EH (cell line): ENCODE measurements at places on chromosomes 4 and X.

DNA sequence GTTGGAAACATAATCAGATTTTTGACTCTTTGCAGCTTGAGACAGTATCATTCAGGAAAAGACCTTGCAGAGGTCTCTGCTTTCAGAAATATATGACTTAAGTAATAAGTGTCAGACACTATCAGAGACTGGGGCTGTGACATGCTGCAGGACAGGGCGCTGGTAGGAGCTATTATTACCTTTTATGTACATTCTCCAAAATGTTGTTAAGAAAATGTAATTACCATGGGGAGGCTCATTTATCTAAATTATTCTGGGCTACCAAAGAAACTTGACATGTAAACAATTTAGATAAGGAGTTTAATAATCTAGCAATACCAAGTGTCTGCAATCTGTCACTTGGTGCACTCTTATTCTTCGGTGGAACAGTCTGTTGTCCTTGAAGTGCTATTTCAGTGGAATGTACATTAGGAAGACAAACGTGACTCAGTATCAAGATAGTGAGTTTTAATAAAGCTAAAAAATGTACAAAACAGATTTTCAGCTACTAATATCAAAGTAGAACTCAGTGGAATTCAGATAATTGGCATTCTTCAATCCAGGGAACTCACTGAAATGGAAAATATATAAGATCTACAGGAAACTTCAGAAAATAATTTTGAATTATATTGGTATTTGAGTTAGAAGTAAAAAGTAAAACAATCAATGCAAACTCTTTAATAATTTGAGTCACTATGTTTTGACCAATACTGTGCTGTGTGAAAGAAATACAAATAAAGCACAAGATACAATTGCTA is 214.5 kb downstream of the KCNIP4 start:
- DNase-seq, result no peak

DNA sequence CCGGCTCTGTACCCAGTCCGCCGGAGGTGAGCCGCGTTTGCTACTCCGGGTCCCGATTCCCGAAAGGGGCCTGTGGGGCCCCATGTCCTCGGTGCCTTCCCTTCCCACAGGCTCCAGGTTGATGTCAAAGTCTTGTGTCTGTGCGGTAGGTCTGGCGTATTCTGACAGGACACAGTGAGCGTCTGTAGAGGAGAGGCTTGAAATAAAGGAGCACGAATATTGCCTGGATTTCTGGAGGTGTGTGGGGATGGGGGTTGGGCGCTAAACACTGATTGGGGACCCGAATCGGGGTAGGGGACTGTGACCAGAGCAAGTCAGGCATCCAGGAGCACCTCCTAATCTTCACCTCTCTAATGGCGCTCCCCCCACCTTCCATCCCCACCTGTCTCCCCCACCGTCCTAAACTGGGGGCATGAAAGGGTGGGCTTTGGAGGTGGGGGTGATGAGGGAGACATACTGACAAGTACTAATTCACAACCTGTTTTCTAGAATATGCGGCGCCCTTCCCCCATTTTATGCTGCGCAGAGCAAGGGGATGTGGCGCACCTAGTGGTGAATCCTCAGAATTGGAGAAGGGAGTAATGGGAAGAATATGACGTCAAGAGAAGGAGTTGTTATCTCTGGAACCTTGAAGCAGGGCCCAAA is 855 bp downstream of the GPRASP2 start:
- DNase-seq, result peak; percentile 53

- DNase-seq, result no peak
Measured at GRCh38 chr4:78033861-78034260, 23.3 kb upstream of the FRAS1 start.

DNA sequence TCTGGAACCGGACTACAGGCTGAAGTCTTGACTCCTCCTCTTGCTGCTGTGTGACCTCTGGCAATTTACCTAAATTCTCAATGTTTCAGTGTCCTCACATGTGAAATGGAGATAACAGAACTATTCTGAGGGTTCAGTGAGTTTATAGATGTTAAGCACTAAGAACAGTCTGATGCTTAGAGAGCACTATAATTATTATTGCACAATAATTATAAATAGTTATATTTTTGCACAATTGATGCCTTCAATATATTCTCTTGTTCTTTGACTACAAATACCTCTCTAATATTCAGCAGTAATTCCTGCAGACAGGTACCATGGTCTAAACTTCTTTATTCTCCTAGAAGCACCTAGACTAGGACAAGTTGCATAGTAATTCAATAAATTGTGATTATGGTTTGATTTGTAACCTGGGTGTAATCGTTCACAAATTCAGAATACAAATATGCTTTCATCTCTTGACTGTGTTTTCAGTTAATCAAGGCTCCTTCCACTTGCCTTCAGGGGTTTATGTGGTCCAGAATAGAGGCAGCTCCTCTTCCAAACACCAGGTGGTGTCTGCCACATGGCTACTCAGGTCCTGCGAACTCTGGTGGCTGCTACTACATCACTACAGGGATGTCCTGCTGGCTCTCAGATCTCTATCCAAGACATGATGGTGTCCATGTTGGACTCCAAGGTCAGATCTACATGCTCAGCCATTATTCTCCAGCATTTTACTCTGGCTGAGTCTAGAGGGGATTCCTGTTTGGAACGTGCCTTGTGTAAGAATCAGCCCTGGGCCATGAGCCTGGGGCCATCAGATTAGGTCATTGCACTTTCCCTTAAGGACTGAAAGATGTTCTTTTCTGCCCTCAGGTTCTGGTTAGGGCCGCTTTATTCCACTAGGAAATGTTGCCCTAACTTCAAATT is 103.4 kb downstream of the QRFPR start:
- DNase-seq, result peak; percentile 4

GRCh38 chrX:9582956-9583355 is 118.1 kb downstream of the TBL1X start:
- no peak for DNase-seq

GRCh38 chrX:12153741-12154140 is 15.5 kb downstream of the FRMPD4 start:
- no peak for DNase-seq

GRCh38 chr4:173518425-173519102 is 11.5 kb downstream of the HAND2 start:
- no peak for DNase-seq

GRCh38 chr4:123378794-123379193 is 17.8 kb upstream of the SPRY1 start:
- DNase-seq, result no peak

DNA sequence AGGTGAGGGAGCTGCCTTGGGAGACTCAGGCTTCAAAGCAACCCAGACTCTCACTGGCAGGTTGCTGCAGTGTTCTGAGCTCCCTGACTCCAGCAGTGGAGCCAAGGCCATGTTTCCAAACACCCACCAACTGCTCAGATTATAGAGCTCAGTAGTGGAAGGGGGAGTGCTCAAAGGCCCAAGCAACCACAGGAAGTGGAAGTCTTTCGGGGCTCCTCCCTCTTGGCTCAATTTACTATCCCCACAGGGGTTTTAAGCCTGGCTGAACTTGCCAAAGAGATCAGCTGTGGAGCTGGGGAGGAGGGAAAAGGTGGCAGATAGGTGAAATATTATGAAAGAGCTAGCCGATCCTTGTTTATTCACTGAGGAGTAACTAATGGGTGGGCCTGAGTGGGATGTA is 82.5 kb downstream of the HPRT1 start:
- peak; percentile 65 for DNase-seq

GRCh38 chr4:63541828-63542227 is 867.4 kb downstream of the TECRL start:
- DNase-seq, result no peak

- no peak for DNase-seq
Measured at GRCh38 chr4:86058621-86059020, 301.2 kb downstream of the MAPK10 start.

- DNase-seq, result no peak
Measured at GRCh38 chr4:71259280-71259679, 79.5 kb upstream of the SLC4A4 start.

- DNase-seq, result peak; percentile 73
Measured at GRCh38 chrX:3345281-3346191, 916 bp downstream of the MXRA5 start.

GRCh38 chrX:104972737-104973136 is 247.8 kb downstream of the TEX13A start:
- no peak for DNase-seq

DNA sequence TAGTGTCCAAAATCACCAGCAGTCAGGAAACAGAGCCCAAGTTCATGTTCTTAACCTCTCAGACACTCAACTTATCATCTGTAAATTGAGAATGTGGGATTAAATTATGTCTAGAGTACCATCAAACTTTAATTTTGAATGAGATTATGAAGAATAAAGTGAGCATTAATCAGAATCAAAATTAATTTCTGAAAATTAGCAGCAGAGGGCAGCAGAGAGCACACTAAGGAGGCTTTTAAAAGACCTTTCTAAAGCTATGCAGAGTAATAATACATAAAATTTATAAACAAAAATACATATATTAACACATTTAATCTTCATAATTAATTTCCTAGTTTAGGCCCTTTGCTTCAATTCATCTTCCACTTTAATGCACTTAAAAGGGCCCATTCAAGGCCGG is 7.1 kb downstream of the TASL start:
- DNase-seq, result peak; percentile 32

GRCh38 chr4:128913228-128913627 is 103.7 kb downstream of the JADE1 start:
- DNase-seq, result no peak

GRCh38 chr4:56227301-56227835 is 159.9 kb downstream of the AASDH start:
- no peak for DNase-seq

DNA sequence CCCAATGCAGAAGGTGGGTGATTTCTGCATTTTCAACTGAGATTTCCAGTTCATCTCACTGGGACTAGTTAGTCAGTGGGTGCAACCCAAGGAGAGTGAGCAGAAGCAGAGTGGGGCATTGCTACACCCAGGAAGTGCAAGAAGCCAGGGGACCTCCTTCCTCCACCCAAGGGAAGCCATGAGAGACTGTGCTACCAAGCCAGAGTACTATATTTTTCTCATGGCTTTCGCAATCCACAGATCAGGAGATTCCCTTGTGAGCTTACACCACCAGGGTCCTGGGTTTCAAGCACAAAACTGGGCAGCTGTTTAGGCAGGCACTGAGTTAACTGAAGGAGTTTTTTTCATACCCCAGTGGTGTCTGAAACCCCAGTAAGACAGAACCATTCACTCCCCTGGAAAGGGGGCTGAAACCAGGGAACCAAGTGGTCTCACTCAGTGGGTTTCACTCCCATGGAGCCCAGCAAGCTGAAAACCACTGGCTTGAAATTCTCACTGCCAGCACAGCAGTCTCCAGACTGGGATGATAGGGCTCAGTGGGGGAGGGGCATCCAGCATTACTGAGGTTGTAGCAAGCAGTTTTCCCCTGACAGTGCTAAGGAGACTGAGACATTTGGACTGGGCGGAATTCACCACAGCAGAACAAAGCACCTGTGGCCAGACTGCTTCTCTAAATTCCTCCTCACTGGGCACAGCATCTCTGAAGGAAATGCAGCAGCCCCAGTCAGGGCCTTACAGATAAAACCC is 903.4 kb downstream of the TECRL start:
- DNase-seq, result no peak

- no peak for DNase-seq
Measured at GRCh38 chr4:162852642-162853041, 314.0 kb downstream of the NAF1 start.

DNA sequence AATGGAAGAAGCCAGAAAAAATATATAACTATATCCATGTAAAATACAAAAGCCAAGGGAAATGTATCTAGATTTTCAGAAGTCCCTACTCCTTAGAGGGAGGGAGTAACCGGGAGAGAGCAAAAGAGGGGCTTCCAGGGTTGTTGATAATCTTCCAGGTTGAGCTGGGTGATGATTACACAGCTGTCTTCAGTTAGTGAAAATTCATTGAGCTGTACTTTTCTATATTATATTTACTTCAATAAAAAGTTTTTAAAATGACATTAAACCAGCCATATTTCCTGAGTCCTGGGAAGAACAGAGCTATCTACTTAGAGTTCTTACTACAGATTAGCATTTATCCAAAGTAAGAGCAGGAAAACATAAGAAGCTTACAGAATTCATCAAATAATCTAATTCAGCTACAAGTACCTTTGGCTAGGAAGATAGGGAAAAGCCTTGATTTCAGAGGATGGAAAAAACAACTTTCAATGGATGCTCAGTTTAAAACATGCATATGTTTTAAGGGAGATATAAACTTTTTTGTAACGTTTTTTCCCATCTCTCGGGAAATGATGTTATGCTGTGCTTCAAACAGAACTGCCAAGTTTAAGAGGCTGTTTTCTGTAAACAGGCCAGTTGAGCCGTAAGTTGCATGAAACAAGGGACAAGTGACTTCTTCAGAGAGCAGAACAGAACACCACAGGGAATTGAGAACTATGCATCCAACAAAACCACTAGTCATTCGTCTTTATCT is 204.6 kb downstream of the SCFD2 start:
- DNase-seq, result no peak

- DNase-seq, result peak; percentile 2
Measured at GRCh38 chr4:166499820-166500219, 626.8 kb downstream of the TLL1 start.

- no peak for DNase-seq
Measured at GRCh38 chr4:117847849-117848248, 186.4 kb upstream of the NDST3 start.

GRCh38 chr4:19694812-19695211 is 556.9 kb upstream of the SLIT2 start:
- DNase-seq, result no peak

DNA sequence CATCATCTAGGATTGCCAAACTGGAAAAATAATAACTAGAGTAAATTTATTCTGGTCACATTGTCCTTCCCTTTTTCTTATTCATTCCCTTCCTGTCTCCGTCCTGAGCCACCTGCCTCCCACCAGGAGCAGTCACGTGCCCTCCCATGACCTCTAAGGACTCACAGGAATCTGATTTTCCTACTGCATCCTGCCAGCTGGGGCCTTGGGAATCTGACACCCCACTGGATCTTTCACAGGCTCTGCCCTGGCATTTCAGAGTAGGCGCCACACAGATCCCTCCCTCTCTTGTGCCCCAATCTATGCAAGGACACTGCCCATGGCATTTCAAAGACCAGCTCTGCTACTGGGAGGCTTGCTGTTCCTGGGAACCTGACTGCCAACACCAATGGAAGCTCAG is 520.5 kb downstream of the PPARGC1A start:
- DNase-seq, result no peak

- DNase-seq, result no peak
Measured at GRCh38 chr4:89707467-89707866, 129.5 kb downstream of the SNCA start.

DNA sequence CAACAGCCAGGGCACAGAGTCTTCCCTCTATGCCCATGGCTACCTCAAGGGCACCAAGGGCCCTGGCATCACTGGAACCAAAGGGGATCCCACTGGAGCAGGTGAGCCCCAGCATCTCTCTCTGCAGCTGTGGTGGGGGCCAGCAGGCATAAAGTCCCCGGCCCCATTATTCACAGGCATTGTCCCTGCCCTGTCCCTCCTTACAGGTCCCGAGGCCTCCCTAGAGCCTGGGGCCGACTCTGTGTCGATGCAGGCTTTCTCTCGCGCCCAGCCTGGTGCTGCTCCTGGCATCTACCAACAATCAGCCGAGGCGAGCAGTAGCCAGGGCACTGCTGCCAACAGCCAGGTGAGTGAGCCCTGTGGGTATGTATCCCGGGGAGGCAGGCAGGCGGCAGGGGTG is 12.3 kb upstream of the UBA1 start:
- no peak for DNase-seq

DNA sequence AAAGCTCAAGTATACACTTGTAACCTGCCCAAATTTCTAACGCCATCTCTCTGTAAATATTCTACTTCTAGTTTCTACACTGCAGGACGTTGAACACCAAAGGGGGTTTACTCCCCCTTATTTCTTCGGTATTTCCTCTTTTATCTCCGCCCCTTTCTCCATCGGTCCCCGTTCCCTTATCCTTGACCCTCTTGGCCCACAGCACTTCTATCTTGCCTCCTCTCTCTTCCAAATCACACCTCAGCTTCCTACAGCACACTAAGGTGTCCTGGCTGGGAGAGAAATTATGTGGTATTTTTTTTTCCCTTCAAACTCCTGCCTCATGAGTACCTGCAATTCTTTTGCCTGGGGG is 715 bp downstream of the ZMAT1 start:
- peak; percentile 4 for DNase-seq
